ENCODE measurements at places on chromosomes 4 and X.

- DNase-seq, result peak; percentile 1
Measured at GRCh38 chrX:119266364-119266995, 30.4 kb downstream of the PGRMC1 start.

- no peak for DNase-seq
Measured at GRCh38 chr4:17497890-17498523, 13.9 kb downstream of the QDPR start.

DNA sequence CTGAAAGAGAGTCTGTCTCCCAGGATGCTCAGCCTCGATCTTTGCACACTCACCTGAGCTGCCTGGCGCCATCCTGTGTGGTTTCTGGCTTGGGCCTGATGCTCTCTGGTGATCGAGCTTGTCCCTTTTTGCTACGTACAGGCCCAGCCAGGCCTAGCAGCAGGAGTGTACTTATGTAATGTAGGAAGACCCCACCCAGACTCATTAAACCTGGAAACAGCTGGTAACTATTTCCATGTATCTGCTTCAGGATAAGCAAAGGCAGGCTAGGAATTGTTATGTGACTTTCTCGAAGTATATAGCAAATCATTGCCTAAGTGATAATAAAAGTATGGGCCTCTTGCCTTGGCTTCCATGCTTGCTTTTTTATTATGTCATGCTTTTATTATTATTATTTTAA lies 18.6 kb upstream of the ARSJ start:
- peak; percentile 46 for DNase-seq

DNA sequence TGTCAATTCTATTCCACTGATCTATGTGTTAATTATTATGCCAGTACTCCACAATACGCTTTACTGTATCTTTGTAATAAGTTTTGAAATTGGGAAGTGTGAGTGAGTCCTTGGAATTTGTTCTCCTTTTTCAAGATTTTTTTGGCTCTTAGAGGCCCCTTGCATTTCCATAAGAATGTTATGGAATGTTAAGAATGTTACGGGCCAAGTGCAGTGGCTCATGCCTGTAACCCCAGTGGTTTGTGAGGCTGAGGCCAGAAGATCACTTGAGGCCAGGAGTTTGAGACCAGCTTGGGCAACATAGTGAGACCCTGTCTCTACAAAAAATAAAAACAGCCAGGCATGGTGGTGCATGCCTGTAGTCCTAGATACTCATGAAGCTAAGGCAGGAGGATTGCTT lies 167.6 kb upstream of the CXorf66 start:
- DNase-seq, result no peak

- no peak for DNase-seq
Measured at GRCh38 chrX:108177351-108178142, 86.0 kb downstream of the ATG4A start.

DNA sequence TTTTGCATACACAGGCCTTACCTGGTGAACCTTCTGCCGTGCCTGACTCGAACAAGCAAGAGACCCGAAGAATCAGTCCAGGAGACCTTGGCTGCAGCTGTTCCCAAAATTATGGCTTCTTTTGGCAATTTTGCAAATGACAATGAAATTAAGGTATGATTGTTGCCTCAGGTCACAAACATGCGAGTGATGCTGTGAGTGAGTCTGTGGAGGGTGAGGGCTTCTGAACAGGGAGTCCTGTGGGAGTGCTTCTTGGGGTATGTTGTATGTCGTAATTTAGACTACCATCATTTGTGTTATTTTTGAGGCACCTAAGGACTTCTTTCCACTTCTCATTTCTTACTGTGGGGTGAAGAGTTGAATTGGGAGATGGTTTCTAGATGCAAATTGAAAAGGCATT lies 32.8 kb downstream of the HTT start:
- no peak for DNase-seq

All from NCI-H2171 treated with DMSO at 0.1 percent for 48 hours (cell line).